Pulmonary artery endothelial cell (primary cell): ENCODE measurements at places on chromosomes 4 and X. TPM values are rescaled to one million over a fixed set of nuclear protein-coding genes. Genes with fewer than 3 reads are reported as not detected.

Gene NLGN4X
- not detected in 2 replicates for total RNA-seq

GRCh38 chr4:185016946-185017758 lies 1.1 kb upstream of the HELT start:
- no peak for DNase-seq

- peak; percentile 10 for DNase-seq
Measured at GRCh38 chr4:56215901-56216300, 171.4 kb downstream of the AASDH start.

GRCh38 chr4:72489267-72489666 lies 79.8 kb downstream of the ADAMTS3 start:
- DNase-seq, result no peak

Gene LRP2BP
- total RNA-seq, result 0.33 and 0.39 TPM in 2 replicates
